Neural crest cell (in vitro differentiated cells): ENCODE measurements at places on chromosomes 5 and 9.

GRCh38 chr5:310941-311434, 10.5 kb upstream of the AHRR start:
- DNase-seq = no peak

- no peak for DNase-seq
Observed at GRCh38 chr9:128335161-128335560, 5.2 kb upstream of the SLC27A4 start.

- peak; percentile 96 for DNase-seq
Observed at GRCh38 chr9:136849038-136849959, at the start of gene PHPT1. PHPT1 (plus strand) TSS chr9:136849409; CDS start chr9:136849431, 22 bp downstream.

GRCh38 chr5:78430866-78431265, 70.4 kb downstream of the SCAMP1 start:
- no peak for DNase-seq

DNA sequence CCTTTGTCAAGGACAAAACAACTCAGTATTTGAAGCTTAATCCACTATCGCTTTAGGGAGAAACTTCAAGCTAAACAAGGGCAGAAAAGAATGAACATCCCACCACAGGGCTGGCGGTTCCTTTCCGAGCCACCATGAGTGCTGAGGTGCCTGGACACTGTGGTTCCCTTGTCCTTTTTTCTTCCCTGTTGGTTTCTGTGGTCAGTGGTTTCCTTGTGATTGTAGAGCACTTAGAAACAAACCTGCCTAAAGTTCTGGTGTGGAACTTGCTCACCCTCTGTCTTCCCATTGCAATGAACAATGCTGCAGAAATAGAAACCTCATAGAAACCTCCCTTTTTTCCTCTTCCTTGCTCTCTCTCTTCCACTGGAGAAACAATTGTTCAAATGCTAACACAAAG, 79.3 kb upstream of the TBC1D2 start:
- DNase-seq = no peak

DNA sequence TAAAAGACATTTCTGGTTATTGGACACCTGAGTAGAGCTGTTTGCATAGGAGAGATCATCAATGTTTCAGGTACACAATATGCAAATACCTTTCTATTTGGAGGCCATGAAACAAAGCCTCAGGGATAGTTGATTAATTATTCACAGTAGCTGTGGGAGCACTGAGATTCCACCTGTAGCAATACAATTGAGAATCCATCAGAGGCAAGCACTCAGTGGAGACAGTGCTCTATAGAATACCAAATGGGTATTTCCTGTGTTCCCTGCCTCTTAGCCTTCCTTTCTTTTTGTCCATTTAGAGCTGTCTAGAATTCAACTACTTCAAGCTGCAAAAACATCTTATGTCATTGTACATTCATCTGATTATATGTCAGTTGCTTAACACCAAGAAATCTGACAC, 1754.0 kb upstream of the ACO1 start:
- no peak for DNase-seq

DNA sequence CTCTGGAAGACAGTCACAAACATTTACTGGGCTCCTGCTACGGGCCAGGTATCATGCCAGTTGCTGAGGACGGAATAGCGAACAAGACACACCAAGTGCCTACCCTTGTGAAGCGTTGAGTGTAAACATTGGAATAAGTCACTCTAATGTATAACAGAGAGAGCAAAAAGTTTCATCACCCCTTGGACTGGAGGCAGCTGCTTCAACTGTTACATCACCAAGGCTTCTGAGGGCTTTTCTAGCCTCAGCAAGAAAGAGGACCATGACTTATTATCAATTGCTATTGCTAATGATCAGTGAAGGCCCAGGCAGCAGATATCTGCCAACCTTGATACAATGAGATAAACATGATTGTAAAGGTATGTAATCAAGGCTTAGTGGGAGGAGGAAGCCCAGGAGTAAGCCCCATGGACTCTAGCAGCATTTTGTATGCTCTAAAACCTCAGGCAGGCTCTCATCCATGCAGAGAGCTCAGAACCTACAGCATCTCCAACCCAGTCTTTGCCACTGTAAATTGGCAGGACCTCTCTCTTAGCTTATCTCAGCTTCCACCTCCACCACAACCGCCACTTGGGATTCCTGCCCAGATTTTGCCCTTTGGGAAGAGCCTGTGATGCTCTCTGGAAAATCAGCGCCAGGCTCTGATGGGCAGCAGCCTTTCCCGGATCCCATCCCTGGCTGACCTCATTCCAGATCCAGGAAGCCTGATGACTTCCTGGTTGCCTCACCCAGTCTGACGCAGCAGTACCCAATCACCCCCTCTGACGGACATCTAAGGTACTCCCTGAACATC, 54.5 kb downstream of the ADAM19 start:
- no peak for DNase-seq

DNA sequence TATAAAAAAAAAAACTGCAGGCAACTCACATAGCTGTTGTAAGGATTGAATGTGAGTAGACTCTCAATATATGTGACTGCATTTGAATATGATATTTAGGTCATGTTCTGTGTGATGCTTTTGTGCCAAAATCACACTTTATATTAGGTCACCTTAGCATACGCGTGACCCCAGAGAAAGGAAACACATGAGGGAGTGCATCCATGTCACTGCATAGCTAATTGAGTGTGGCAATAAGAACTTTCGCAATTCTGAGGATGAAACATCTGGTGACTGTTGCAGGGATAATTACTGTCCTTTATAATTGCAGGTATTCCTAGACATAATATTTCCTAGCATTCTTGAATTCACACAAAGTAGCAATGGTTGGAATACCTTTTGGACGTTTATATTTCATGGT, 459.5 kb upstream of the KLF4 start:
- no peak for DNase-seq

GRCh38 chr9:112780450-112781036, 30.0 kb downstream of the SNX30 start:
- no peak for DNase-seq

DNA sequence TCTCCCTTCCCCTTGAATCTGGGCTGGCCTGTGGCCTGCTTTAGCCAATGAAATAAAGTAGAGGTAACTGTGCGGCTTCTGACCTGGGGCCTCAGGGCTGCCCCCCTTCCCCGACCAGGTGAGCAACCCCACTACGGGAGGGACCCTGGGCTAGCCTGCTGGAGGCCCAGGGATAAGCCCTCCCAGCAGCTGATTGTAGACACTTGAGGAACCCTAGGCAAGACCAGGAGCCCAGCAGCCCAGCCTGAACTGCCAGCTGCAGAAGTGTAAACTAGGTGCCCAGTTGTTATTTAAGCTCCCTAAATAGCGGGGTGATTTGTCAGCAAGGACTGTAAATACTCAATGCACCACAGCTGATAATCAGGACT, 41.3 kb downstream of the RAPGEF1 start:
- DNase-seq = no peak

GRCh38 chr5:162474239-162474638, 406.7 kb downstream of the GABRG2 start:
- DNase-seq = no peak

DNA sequence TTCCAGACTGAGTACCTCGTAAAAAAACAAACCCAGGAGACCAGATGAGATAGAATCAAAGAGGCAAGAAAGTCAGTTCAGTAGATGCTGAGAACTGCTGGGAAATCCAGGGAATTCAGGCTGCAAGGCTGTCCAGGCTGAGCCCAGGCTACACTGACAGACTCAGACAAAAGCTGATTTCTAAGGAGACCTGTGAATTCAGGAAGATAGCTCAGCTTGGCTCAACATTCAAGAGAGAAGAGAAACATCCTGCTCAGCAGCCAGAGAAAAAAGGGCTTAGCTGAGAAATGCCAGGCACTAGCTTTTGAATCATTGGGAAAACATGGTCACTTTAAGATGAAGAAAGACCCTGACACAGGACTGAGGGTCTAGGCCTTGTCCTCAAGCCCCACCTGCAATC, 118.2 kb upstream of the SLC44A1 start:
- DNase-seq = no peak

DNA sequence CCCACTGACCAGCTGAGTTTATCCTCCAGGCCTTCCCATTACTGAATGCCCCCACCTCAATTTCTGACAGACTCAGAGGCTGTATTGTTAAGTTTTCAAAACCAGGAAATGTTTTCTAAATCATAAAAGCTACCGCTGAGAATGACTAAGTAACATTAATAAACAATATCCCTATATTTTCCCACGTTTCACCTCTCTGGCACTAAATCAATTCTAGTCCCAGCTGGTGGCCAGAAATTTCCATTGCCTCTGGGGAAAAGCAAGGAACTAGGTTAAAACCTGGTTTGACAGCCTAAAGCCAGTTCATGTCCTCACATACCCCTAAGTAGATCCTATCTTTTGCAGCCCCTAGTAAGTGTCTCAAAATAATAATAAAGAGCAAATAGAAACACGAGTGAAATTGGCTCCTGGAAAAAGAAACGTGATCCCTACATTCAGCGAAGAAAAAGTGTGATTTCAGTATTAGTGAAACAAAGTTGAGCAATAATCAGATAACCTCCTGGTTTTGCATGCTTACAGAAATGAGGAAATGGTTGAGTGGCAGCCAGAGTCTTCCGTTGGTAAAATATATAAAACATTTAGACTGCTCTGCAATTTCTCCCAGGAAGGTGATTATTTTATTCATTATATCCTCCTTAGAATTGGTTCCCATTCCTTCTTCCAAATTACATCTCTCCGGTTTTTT, 110.9 kb downstream of the ESM1 start:
- DNase-seq = no peak

DNA sequence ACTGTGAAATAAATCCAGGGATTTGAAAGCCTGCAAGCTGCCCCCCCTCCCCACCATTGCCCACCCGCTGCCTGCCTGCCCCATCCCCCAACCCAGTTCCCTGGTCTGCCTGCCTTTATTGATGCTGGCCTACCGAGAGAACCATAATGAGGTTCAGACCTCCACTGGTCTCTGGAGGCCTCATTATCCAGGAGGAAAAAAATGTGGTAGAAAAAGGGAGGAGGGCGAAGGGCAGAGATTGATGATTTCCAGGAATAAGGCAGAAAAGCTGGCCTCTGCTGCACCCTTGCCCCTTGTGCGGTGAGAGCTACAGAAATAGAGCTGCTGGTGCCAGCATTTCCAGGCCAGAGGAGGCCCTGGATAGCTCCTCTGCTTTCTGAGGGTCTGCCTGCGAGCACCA, 216.1 kb downstream of the PAPPA start:
- DNase-seq = no peak

DNA sequence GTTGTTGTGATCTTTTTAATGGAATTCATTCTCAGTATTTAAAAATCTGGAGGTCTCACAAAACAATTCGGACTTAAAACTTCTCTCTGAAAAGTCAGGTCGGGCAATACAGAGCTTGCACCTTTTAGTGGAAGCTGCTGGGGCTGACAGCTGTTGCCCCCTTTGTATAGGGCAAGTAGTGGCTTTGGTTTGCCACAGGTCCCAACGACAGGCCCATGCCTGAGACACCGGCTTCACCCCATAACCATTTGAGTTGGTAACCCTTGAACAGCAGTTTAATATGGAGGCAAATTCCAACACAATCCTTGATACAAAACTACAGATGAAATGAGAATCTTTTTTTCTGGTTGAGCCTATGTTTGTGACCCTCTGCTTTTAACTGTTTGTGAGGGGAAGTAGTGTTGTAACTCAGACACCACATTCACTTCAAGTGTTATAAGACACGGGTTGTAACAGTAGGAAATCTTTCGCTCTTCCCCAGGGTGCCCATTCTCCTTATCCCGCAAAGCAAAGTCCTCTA, 752 bp upstream of the GLRX start:
- DNase-seq = no peak

DNA sequence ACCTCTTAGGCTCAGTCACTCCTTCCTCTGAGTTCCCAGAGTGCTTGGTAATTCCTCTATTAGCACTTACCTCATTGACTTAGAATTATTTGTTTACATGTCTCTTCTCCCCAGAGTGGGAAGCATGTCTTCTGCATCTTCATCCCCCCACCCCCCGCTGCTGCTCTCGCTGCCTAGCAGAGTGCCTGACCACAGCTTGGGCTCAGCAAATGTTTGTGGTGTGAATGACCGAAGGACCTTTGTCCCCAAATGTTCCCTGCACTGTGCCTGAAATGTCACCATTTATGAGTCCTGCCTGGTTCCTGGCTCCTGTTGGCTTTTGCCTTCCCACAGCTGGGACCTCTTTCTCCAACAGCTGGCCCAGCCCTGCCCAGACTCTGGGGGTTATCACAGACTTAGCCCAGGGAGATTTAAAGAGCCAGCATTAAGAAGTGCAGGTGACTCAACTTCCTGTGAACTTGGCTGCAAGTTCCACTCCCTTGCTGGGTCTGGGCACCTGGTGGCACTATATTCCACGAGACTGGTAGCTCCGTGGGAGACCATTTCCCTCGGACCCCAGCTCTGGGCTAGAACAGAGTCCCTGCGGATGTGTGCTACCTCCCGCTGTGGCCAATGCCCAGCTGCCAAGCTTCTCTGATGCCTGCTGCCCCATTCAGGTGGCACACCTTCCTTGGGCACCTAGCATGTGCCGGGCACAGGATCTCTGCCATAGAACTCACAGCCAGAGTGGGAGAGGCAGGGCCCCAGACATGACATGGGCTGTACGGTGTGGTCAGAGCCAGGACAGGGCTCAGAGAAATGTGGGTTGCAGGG, 1.8 kb upstream of the HMCN2 start:
- no peak for DNase-seq

DNA sequence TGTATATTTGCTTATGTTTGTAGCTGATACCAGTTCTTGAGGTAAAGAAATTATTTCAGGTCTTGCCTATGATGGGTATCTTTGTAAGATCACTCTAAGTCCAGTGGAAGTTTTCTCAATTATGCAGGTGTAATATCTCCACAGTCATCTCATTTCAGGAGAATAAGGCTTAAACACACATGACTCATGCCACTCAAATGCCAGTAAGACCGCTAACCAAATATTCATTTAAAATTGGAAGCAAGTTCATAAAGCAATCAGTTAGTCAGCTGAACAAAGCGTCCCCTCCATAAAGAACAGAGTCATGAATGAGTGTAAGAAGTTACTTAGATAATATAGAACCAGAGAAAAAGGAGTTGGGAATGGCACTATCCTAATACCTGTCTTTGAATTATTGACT, 248.7 kb downstream of the LURAP1L start:
- no peak for DNase-seq

GRCh38 chr5:32302835-32303754, 9.6 kb downstream of the MTMR12 start:
- no peak for DNase-seq

- no peak for DNase-seq
Observed at GRCh38 chr5:130286971-130287370, 382.7 kb downstream of the CHSY3 start.

DNA sequence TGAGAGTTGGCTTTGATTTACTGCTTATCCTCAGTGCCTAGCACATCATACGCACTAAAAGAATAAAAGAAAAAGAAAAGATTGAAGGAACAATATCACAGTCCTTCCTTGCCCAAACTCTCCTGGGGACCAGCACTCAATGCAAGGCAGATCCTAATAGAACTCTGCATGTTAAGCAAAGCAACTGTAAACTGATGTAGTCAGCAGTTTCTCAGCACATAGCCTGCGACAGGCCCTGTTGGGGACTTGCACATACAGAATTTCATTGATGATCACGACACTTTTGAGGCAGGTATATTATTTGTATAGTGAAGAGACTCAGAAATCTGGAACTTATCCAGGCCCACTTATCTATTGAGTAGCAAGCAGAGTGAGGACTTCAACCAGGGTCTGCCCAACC, 15.4 kb downstream of the NIPAL4 start:
- DNase-seq = no peak

GRCh38 chr5:143820451-143820850, 8.5 kb downstream of the HMHB1 start:
- no peak for DNase-seq

- no peak for DNase-seq
Observed at GRCh38 chr5:52656569-52657246, 131.0 kb upstream of the ITGA1 start.
